ENCODE measurements at places on chromosomes 5 and 9.

GRCh38 chr9:11328326-11328725 lies 715.5 kb upstream of the PTPRD start:
- DNase-seq = no peak

DNA sequence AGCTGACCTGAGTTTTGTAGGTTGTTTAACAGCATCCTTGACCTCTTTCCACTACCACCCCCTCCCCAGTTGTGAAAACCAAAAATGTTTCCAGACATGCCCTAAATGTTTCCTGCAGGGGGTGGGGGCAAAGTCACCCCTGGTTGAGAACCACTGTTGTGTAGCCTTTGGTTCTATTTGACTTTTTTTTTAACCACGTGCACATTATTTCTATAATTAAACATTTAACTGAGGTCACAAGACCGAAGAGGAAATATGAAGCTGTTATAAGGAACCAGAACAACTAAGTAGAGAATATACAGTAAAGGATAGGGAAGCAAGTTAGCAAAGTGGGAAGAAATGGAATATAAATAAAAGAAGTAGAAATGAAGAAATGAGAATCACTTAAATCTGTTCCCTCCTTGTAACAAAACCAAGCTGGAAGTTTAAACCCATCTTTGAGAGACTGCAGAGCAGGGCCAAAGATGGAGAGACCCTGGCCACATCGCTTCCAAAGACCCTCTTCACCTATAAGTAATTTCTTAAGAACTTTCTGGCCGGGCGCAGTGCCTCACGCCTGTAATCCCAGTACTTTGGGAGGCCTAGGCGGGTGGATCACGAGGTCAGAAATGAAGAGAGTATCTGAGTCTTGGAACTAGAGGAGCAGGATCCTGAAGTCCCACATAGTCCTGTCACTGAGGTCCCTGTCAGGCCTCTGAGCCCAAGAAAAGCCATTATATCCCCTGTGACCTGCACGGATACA lies 14.4 kb downstream of the SIT1 start:
- no peak for DNase-seq

- DNase-seq = no peak
These were observed 21.4 kb upstream of the CXCL14 start for GRCh38 chr5:135600152-135600570.

- DNase-seq = no peak
These were observed 2.7 kb downstream of the ASTN2 start for GRCh38 chr9:117412006-117412715.

- no peak for DNase-seq
These were observed 36.7 kb upstream of the MAP1B start for GRCh38 chr5:72070529-72070928.

DNA sequence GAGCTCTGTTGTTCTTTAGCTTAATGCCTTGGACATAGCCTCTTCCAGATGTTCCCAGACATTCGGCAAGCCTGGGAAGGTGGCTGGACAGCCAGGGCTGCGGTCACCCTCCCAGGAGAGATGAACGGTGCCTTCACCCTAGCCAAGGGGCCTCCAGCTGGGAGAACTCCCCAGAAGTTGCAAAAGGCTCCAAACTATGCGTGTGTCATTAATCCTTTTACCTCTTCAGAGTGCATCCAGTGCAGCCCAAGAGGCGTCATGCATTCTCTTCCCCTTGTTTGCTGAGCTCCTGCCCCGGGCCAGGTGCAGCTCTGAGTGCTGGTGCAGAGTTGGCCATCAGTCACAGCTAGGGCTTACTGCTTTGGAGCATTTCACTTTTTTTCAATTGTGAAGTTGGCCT lies 22.8 kb downstream of the HMCN2 start:
- DNase-seq = no peak

DNA sequence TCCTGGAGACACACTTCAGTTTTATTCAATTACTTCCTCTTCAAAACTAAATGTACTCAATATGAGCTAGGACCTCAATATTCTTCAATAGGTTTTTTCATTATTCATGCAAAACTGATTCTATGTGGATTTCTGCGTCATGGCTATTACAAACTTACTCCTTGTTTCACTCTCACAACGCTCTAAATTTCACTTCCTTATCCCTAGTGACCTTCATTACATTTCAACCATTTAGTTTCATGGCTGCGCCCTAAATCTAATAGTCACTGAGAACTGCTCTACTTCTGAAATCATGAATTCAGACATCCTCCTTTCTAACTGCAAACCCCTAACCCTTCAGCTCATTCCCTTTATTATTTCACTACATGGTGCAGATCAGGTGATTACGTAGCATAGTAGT lies 93.9 kb downstream of the SLC25A46 start:
- DNase-seq = no peak

DNA sequence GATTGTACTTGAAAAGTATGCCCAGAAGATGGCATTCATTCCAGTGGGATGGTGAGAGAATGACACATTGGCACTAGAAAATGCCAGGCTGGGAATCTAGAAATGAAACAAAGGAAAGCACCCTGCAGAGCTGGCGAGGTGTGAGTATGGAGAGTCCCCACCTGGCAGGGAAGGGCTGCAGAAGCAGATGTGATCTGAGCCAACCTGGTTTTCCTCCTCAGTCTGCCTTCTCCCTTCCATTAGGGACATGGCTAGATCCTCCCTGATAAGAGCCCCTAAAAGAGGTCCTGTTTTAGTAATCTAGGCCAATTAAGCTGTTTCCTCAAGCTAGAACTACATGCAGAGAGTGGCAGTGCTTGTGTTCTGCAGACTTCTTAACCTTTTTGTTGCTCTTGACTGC lies 24.7 kb upstream of the TNFSF15 start:
- DNase-seq = no peak

GRCh38 chr5:174624733-174625522 lies 99.5 kb upstream of the MSX2 start:
- no peak for DNase-seq

GRCh38 chr5:145510324-145510723 lies 324.8 kb downstream of the PRELID2 start:
- no peak for DNase-seq

DNA sequence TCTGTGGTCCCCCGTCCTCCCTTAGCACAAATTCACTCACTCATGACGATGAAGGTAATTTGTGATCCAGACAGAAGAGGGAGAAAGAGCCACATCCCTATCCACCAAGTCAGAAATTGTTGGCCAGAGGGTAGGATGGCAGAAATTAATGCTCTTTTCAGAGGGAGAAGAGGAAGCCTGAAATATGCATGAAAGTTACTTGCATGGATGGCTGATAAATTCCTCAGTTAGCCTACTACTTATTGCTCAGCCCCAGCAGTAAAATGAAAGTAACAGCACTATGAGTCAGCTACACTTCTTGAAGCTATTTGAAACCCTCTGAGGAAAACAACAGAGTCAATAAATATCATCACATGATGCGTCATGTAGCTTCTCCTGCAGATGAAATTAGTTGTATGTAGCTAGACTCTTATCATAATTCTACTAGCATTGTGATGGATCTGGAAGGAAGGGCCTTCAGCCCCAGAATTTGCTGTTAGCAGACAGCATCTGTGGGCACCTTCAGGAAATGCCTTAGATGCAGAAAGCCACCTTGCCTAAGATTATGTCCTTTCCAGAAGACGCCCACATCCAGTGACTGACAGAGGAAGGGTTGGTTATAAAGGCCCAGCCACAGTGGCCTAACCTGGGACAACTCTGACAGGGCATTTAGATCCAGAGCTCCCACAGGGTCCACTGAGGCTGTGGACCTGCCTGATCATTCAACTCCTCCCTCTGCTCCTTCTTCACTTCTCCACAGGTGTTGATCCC lies 81.2 kb upstream of the CCDC112 start:
- DNase-seq = peak; percentile 71
